ENCODE measurements at places on chromosomes 13 and 19.

DNA sequence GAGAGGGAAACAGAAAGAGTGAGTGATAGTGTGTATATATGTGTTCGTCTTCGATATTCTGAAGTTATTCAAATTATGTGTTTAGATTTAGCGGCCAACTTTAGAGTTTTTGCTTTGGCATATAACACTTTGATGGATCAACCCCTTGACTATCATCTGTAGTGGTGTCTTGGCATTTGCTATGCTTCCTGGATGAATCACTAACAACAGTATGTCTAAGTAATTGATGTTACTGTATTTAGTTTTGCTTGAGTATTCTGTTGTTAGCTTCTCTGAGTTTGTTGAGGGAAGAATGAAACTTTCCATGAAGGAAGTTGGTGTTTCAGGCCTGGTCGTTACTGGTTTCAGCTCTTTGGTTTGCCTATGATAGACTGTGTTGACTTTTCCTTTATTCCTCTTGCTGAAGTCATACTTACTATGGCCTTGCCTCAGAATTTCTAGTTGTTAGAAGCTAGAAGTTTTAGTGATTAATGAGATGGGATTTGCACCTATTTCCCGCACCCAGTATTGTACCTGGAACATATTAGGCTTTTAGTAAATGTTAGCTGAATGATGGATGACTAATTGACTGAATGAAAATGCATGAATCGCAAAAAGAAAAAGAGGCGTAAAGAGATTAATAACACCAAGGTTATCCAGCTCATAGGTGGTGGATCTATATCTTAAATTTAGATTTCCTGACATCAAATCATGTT lies 20.7 kb downstream of the NDFIP2 start:
- DNase-seq, result no peak

DNA sequence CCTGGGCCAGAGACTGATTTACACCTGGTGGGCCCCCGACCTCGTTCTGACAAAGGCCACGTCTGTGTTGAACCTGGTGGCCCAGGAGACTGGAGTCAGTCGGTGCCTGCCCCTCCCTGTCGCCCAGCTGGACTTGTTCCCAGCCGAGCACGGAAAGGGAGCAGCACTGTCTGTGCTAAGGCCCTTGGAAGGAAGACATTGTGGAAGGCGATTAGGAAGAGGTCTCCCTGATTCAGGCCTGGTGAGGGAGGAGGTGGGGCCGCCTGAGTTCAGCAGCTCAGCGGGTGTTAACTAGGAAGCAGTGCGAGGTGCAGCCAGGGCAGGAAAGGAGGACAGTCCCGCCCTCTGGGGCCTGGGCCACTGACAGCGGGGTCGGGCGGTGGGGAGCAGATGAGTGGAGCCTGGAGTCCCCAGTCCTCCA lies 64.7 kb downstream of the GPR12 start:
- no peak for DNase-seq

GRCh38 chr13:19266979-19267378 lies 85.4 kb upstream of the TUBA3C start:
- DNase-seq, result no peak

GRCh38 chr13:49933511-49933910 lies 2.6 kb downstream of the SPRYD7 start:
- no peak for DNase-seq

GRCh38 chr19:45553464-45553863 lies 31.1 kb downstream of the OPA3 start:
- DNase-seq, result no peak

DNA sequence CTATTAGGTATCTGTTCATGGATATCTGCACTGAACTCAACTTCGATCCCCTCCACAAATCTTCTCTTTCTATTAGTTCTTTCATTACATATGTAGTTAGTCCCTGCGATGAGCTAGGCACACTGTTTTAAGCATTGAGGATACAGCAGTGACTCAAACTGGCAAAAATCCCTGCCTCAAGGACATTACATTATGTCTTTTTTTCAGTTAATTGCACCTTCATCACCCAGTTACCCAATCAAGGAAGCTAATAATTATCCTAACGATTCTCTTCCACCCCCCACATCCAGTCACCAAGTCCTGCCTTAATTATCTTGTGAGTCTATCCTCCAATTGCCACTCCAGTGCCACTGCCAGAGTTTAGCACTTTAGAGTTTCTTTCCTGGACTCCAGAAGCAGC lies 89.3 kb downstream of the C13orf42 start:
- no peak for DNase-seq

- peak; percentile 60 for DNase-seq
Observed at GRCh38 chr19:13154911-13155471, 4.8 kb downstream of the IER2 start.

- no peak for DNase-seq
Observed at GRCh38 chr13:42071672-42072419, 23.4 kb downstream of the DGKH start.

GRCh38 chr19:36266375-36266961 lies 51.6 kb downstream of the ZNF146 start:
- no peak for DNase-seq

DNA sequence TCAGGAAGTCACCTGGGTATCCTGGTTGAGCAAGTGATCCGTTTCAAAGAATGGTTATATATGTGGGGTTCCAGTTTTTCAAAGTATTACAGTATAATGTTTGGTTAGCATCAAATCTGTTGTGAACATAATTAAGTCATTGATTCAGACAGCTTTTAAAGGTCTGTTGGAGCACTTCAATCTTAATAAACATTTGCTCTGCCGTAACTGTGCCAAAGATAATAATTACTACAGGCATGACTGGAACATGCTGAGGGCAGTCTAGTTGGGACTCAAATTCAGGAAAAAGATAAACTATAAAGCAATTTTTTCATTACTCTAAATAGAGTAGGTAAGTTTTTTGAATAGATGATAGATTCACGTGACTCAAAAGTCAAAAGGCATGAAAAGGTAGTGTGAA lies 23.3 kb downstream of the HNRNPM start:
- DNase-seq, result no peak

DNA sequence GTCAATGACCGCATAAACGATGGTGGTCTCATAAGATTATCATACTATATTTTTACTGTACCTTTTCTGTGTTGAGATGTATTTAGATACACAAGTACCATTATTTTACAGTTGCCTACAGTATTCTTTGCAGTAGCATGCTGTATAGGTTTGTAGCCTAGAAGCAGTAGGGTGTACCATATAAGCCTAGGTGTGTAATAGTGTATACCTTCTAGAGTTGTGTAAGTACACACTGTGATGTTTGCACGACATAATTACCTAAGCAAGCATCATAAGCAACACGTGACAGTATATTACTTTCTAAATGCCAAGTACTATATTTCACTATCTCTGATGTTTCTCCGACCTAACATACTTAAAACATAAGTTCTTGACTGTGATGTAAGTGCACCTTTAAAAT lies 2.7 kb downstream of the LPAR6 start:
- DNase-seq, result no peak

DNA sequence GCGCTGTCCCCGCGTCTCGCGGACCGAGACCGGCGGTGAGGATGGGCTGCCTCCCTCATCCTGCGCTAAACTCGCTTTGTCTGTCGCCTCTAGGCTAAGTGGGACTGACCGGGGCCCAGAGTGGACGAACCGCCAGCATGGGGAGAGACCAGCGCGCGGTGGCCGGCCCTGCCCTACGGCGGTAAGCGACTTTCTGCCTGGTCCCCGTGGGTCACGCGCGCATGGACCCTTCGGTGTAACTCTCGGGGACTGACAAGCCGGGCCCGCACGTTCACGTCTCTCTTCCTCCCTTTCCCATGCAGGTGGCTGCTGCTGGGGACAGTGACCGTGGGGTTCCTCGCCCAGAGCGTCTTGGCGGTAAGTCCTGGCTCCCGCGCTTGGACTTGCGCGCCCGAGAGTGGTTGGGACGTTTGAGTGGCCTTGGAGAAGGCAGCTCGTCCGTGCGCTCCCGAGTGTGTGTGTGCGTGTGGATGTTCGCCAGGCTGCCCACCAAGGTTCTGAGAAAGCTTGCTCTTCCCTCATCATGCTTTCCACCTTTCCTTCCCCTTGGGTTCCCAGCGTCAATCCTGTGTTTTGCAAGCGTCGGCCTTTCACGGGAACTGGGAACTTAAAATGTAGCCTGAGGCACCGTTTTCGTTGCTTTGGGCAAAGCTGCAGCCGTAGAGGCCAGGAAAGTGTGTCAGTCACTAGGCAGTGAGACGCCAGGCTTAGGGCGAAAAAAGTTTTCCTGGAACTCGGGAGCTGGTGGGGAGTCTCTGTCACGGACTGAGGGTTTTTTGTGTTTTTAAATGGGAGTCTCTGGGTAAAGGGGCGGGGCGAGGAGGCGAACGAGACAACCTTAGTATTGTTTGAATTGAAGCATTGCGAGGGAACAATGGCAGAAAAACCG lies 927 bp downstream of the COL4A2 start:
- DNase-seq, result peak; percentile 56

DNA sequence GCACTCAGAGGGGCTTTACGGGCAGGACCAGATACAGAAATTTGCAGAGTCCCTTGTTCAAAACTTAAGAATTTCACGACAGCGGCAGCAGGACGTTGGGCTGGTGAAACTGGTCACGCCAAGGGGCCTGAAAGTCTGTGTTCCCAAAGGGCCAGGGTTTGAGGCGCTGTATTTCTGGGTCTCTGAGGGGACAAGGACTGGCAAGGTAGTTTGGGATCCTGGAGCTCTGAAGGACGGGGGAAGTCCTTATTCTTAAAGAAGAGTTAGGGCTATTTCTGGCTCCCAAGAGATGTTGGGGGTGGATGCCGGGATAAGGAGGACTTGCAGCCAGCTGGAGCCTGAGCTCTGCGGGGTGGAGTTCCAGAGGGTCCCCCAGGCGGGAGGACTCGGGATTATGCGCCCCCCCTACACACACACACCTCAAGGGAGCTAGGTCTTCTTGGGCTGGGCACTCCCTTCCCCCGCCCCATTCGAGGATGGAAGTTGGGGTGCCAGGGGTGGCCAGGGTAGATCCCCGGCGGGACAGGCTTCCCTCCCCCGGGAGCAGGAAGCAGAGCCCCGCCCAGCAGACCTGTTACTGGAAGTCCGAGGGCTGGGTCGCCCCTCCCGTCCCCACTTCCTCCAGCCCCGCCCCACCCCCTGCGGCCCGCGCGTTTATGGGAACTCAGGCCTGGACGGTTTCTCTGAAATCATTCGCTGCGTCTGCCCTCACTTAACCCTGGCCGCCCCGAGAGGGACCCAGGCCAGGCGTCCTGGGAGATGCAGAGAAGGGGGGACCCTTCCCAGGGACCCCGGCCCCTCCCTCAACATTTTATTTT lies 5.6 kb downstream of the BCL3 start:
- DNase-seq, result peak; percentile 91

GRCh38 chr13:101308247-101309013 lies 107.9 kb downstream of the NALCN start:
- DNase-seq, result no peak

DNA sequence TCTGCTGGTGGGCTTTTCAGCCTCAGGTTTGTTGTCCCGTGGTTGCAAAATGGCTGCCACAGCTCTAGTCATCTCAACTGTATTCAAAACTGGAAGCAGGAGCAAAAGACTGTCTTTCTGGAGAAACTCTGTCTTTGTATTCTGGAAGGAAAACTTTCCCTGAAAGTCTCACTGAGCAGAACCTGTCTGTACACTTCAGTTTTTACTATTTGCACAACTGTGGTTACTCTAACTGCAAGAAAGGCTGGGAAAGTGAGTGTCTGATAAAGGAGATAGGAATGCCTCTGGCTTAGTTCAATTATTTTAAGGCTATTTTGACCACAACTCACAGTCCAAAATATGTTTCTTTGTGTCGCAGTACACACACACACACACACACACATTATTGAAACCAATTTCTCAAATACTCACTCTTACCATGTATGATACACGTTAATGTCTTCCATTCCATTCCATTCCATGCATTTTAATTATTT lies 49.7 kb upstream of the EHD2 start:
- DNase-seq, result peak; percentile 97

- DNase-seq, result no peak
Observed at GRCh38 chr13:43441899-43442499, 344.8 kb downstream of the ENOX1 start.

GRCh38 chr19:4477034-4477801 lies 5.1 kb downstream of the HDGFL2 start:
- DNase-seq, result no peak

- no peak for DNase-seq
Observed at GRCh38 chr13:113967206-113967720, 6.6 kb downstream of the C13orf46 start.

DNA sequence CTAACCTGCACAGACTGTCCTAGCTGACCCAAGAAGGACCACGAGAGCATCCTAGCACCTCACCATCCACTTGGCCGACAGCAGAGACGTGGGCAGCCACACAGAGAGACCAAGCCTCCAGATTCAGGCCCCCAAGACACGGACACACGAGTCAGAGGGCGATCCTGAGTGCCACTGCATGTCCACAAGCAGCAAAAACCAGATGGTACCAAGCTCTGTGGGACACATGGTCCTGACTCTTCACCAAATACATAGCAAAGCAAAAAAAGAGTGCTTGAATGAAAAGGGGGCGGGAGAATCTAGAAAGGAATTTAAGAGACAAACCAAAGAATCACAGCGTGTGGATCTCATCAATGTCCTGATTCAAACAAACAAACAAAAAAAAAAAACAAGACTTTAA lies 45.2 kb downstream of the MLLT1 start:
- peak; percentile 13 for DNase-seq

- DNase-seq, result no peak
Observed at GRCh38 chr13:21686751-21687391, 16.0 kb downstream of the FGF9 start.

GRCh38 chr13:42466609-42467008 lies 107.3 kb upstream of the TNFSF11 start:
- no peak for DNase-seq

DNA sequence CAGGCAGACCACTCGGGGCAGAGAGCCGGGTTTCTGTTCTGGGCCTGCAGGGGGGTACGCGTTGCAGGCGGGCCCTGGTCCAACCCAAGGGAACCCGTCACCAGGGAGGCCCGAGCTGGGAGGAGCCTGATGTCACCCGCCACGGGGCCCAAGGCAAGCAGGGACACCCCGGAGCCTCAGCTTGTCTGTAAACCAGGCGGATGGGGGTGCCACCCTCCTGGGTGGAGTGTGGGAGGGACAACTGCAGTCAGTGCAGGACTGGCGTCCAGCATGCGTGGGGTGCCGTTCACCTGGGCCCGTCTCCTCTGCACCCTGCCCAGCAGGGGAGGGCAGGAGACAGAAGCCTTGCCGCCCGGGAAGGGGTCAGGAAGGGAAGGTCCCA lies 7.0 kb downstream of the CACTIN start:
- DNase-seq, result no peak

GRCh38 chr19:1140272-1141027 lies 33.6 kb downstream of the SBNO2 start:
- DNase-seq, result no peak

DNA sequence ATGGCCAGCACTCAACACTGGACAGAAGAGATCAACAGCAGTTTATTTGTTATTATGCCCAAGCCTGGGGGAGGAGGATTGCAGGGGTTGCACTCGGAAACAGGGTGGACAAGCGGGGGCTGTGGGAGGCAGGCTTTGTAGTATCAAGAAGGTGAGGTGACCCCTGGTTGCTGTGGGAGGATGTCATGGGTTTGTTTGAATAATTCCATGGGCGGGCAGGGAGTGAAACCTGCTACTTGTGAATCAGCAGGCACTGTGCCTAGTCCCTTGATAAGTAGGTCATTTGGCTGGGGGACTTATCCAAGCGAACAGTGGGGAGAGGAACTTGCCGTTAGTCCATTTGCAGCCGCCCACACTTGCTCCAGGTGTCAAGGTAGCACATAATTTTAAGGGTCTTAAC lies 84.4 kb upstream of the KCTD15 start:
- DNase-seq, result no peak
